Fibroblast of skin of left quadriceps (primary cell): ENCODE measurements at places on chromosomes 4 and X.

GRCh38 chrX:40582811-40583210, 2.0 kb downstream of the ATP6AP2 start:
- DNase-seq, result no peak

- no peak for DNase-seq
Measured at GRCh38 chr4:105714071-105714521, 5.5 kb downstream of the GSTCD start.

GRCh38 chrX:123859409-123859845, 426 bp upstream of the XIAP start:
- DNase-seq, result no peak

- DNase-seq, result no peak
Measured at GRCh38 chr4:163587867-163588266, 93.4 kb downstream of the TMA16 start.

DNA sequence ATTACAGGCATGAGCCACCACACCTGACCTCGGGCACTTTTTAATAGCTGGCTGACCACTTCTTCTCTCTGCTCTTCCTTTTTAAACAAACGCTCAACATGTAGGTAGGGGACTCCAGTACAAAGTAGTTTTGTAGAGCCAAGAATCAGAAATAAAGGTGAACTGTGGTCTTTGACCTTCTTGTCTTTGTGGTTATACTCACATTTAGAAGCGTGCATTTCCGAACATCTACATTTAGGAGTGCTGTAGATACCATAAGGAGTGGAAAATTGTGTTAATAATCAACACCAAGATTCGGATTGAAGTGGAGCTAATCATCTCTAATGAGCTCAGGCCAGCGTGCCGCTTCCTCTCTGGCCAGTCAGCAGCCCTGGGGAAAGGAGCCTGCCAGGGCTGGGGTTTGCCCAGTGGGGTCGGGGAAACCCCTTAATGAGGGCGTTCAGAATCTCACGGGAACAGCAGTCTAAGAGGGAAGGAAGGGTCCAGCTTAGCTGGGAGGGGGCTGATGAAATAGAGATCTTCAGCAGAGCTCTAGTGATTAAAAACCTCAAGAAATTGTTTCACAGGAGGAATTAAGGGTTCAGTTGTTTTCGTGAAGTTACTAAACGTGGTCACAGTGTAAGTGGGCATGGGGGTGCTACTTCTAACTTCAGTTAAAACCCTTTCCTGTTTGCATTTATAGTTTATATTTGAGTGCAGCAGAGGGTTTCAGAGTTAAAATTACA, 81.2 kb downstream of the GAB1 start:
- no peak for DNase-seq

GRCh38 chr4:1715002-1715758, 3.1 kb upstream of the SLBP start:
- DNase-seq, result no peak

- no peak for DNase-seq
Measured at GRCh38 chrX:68912113-68912512, 83.3 kb downstream of the EFNB1 start.

DNA sequence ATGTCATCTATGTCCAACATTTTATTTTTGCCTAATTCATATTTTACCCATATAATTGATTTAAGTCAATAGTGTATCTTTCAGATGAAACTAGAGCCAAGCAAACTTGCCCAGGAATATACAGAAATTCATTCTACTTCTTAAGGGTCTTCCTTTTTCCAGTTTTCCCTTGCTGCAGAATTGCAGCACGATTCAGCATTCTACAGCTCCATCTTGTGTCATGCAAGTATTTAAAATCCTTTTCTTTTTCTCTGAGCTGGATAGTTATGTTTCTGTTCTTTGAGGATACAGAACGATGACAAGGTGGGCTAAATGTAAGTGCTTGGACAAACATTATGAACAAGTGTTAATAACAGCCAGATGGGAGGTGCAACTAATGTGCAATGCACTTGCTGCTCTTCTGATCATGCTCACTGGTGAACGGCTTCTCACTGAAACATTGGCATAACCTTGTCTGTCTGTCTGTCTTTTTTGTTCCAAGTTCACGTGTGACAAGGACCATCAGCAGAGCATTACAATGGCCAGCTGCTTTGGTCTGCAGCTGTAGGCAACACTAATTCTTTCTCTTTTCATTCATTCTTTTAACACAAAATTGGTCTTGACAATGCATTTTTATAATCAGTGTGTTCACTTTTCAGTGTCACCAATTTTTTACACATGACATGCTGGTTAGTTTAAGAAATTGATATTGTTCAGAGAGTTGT, 1821.7 kb downstream of the ARAP2 start:
- peak; percentile 9 for DNase-seq

DNA sequence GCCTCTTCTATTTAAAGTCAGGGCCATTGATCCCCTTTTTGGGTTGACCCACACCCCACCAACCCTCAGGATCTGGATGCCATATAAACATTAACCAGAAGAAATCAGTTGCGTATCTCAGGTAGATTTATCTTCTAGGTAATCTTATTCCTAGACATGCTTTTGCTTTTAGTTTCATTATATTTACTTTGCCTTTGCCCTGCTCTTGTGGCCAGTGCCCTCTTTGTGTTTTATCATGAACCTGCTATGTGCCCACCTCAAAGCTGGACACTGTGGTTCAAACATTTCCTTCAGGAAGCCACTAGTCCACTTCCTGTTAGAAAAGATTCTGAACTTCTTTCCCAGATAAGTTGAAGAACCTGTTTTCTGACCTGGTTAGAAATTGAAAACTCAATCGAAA, 117.4 kb upstream of the EDNRA start:
- no peak for DNase-seq

DNA sequence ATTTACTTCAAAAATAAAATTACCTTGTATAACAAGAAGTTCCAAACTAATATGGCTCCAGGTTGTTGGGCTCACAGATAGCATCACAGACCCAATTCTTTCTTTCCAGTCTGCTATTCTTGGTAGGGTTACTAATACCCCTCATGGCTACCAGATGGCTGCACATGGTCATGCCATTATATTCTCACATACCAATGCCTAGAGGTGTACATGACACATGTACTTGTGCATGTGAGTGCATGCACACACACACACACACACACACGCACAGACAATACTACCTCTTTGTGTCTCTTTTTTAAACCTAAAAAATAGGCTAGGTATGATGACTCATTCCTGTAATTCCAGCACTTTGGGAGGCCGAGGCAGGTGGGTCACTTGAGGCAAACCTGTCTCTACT, 31.1 kb downstream of the FBXO8 start:
- DNase-seq, result no peak

- DNase-seq, result no peak
Measured at GRCh38 chr4:113300471-113300928, 251.0 kb downstream of the ANK2 start.

- DNase-seq, result no peak
Measured at GRCh38 chr4:187668526-187669082, 327.0 kb upstream of the ZFP42 start.

DNA sequence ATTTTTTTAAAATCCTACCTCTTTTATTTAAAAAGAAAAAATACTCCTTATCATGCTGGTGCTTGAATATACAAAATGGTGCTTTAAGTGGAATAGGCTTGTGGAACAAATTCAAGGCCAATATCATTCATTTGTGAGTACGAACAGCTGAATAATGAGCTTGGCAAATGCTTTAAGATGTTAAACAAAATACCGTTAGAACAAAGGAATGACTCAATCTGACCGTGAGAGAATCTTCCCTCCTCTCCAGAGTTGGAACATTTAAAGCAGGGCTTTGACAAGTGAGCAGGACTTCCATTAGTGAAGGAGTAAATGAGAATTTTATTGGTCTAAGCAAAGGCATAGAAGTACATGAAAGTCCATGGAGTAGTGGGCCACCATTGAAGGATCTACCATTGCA, 74.5 kb downstream of the DCLK2 start:
- no peak for DNase-seq

DNA sequence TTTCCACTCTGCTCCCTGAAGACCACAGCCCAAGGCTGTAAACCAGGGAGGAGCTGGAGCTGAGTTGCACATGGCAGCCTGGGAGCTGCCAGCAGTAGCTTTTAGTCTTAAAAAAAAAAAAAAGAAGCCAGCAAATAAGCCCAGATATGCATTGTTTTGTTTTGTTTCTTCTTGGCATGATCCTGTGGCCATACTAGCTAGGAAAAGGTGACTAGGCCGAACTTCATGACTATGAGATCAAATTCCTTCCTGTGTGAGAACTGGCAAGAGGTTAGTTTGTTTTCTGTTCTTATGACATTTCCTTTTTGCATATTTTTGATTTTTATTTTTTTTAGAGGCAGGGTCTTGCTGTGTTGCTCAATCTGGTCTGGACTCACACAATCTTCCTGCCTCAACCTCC, 323.3 kb downstream of the DCTD start:
- no peak for DNase-seq

DNA sequence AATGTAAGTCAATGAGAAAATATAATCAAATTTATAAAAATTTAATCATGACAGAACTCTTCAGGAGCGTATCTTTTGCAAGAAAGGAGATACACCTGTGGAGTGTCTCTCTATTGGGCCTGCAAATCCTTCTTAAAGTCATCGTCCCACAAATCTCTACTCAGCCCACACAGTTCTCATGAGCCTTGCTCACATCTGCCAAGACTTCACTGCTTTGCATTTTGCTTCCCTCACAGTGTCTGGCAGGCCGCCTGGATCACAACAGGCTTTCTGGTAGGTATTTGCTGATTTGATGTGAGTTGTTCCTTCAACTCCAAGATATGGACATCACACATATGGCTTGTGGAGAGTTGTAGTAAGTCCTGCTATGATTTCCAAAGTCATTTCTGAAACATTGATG, 183.1 kb upstream of the ARX start:
- no peak for DNase-seq

DNA sequence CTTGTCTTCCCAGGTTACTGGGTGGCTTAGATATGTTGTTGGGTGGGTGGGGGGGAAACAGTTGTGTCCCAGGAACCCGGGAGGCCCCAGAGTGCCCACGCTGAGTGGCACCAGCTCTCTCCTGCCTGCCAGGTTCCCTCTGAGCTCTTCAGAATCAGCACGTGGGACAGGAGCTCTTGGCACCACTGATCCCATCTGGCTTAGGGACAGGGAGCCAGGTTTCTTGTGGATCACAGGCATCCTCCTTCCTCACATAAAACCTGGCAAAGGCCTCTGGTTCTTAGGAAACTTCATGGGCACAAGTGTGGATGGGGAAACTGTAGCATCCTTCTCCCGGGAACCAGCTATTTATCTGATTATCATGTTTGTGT, 3.4 kb downstream of the GPR78 start:
- no peak for DNase-seq

DNA sequence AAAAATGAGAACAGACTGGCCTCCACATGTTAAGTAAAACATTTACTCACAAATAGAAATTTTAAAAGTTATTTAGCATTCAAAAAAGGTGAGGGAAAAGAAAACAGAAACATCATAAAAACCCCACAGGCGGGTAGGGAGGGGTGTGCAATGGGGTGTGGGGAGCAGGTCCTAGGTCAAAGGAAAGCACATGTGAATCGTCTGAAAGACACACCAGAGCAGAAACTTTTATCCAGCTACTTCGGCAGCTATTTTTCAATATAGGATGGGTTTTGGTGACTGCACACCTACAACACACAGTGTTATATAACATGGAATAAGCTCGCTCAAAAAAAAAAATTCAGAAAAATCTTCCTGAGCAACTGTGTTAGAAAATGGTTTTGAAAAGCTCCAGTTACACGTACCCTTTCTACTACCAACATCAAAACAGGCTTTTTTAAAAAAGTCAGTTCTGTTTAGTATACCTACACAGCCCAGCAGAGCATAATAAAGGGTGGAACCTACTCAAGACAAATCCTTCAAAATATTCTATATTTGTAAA, 1.6 kb downstream of the OTUD4 start:
- DNase-seq, result no peak

- DNase-seq, result no peak
Measured at GRCh38 chrX:31392513-31392912, 320.7 kb upstream of the FTHL17 start.

GRCh38 chrX:112877771-112878173, 37.1 kb upstream of the AMOT start:
- DNase-seq, result no peak

DNA sequence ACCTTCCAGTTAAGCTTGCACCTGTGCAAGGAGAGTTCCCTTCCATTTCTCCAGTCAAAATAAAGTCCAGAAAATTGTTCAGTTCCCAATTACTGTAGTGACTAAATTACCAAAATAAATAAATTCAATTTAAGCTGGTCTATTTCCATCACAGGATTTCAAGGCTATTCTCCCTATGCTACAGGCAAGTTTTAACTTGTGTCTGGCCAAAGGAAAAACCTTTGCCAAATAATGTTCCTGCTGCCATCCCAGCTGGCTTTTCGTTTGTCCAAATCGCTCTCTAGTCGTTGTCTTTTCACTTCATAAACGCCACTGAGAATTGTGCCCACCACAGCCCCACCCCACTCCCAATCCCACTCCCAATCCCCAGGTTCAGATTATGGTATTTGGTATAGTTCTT, 2.4 kb downstream of the KCTD8 start:
- DNase-seq, result no peak

DNA sequence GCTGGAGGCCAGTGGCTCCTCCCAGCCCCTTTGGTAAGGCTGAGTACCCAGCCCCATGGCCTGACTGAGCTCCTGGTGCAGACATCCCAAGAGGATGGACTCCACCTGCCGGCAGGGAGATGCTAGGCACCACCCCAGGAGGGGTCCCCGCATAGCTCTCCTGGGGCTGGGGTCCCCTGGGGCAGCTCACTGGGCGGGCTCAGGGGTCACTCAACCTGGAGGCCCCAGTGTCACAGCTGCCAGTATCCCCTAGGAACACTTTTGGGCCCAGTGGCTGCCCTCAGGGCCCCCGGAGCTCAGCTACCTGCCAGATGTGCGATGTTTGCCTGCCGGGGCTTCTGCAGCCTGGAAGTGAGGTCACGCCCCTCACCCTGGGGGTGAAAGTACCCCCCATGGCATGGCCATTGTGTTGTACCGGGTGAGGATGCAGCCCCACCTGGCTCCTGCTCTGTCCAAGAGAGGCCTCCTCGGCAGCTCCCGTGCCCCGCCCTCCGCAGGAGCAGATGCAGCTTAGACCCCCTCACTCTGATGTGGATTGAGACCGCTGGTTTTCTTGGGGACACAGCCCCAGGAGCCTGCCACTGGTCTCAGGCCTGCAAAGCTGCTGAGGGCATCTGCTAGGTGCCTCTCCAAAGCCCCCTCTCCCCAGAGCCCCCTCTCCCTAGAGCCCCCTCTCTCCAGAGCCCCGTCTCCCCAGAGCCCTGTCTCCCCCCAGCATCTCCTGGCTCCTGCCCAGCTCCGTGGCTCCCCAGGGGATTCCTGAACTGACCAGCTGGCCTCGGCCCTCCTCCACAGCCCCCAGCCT, 6.7 kb upstream of the HGFAC start:
- no peak for DNase-seq

- no peak for DNase-seq
Measured at GRCh38 chr4:26611372-26611771, 27.5 kb downstream of the TBC1D19 start.

DNA sequence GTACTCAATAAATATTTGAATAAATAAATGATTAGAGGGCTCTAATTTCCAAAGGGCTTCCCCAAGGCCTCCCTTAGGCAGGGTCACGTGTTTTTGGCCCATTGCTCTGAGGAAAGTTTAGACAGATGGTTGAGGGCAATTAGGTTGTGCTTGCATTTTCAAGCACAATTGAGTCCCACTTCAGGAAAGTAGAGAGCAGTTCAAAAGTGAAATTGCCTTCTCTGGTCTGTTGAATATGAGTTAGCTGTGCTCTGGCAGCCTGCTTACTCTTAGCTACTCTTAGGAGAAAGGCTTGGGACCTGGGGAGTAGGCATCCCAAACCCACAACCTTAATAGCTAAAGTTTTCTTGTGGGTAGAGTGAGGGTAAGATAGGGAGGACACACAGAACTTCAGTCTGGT, 9.0 kb upstream of the DRP2 start:
- DNase-seq, result no peak
